AG09319 (cell line): ENCODE measurements at places on chromosomes 5 and 9.

- DNase-seq = no peak
Measured at GRCh38 chr9:115969096-115969495, 184.5 kb upstream of the PAPPA start.

GRCh38 chr5:77006124-77006523 lies 24.1 kb upstream of the AGGF1 start:
- DNase-seq = no peak

DNA sequence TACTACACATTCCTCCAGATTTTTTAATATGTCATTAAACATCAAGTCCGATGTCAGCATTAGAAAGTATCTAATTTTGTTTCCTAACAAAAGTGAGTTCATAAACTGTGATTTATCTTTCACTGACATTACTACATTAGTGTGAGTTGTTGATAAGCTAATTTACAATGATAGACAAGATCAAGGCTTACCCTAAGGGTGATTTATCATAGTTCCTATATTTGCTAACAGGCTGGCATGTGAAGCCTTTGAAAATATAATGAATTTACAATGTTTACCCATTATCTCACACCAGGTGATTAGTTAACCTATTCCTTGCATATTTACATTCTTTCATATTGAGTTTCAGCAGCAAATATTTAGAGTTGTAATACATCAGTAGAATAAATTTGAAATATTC lies 1096.9 kb upstream of the NUDT12 start:
- no peak for DNase-seq

DNA sequence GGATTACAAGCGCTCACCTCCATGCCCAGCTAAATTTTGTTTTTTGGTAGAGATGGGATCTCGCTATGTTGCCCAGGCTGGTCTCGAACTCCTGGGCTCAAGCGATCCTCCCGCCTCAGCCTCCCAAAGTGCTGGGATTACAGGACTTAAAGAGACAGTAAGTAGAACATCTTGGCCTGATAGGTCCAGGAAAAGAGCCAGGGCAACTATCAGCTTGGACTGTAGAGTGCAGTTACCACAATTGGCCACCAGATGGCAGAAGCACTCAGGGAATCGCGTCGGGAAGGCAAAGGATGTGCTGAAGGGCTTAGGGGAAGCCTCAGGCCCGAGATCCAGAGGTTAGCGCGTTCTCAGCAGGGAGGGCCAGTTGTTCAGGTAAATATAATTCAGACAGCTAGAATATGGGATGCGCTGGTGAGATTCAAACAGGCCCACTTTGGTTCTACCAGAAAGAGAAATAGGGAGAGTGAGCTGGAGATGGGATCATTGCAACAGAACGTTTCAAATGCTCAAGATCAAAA lies 21.5 kb downstream of the C9orf57 start:
- peak; percentile 39 for DNase-seq

DNA sequence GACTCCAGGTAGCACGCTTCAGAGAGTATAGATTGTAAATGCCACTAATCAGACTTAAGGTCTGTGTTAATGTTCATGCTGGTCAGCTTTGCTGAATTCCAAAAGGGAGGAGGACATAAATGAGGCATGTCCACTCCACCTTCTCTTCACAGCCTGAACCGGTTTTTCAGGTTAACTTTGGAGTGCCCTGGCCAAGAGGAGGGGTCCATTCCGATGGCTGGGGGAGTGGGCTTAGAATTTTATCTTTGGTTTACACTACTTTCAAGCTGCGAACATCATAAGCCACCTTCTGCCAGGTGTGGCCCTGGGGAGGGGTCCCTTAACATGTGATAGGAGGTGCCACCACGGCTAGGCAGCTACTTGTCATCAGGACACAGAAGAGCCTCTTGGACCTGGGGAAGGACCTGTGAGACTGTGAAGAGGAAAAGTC lies 24.2 kb downstream of the ABO start:
- no peak for DNase-seq

DNA sequence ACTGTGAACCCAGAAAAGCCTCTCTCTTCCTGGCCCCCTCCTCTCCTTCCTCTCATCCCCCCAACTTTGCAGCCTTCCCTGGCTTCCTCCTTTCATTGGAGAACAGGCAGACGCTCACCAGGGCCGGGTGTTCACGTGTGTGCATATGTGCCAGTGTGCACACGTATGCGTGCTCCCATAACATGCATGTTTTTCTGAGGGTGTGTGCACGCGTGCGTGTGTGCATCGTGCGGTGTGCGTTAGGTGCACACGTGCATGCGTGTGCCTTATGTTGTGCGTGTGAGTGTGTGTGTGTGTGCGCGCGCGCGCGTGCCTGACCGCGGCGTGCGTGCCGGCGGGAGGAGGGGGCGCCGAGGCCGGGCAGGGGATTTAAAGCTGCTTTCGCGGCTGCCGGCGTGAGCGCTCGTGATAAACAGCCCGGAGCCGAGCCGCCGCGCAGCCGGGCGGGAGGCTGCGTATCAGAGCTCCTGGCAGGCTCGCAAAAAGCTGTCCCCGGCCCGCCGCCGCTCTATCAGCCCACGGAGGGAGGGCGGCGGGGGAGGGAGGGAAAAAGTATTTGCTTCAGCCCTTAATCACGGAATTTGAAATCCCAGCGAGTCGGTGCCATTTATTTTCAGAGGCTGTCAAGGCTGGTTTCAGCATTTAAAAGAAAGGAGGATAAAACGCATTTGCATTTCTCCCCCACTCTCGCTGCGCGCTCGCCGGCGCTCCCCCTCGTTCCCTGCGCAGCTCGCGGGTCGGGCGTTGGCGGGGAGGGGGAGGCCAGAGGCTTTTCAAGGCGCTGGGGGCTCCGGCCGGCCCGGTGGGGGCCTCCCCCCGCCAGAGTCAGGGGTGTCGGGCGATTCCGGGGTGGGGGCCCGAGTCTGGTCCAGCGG lies 183.9 kb downstream of the C9orf50 start:
- DNase-seq = no peak

DNA sequence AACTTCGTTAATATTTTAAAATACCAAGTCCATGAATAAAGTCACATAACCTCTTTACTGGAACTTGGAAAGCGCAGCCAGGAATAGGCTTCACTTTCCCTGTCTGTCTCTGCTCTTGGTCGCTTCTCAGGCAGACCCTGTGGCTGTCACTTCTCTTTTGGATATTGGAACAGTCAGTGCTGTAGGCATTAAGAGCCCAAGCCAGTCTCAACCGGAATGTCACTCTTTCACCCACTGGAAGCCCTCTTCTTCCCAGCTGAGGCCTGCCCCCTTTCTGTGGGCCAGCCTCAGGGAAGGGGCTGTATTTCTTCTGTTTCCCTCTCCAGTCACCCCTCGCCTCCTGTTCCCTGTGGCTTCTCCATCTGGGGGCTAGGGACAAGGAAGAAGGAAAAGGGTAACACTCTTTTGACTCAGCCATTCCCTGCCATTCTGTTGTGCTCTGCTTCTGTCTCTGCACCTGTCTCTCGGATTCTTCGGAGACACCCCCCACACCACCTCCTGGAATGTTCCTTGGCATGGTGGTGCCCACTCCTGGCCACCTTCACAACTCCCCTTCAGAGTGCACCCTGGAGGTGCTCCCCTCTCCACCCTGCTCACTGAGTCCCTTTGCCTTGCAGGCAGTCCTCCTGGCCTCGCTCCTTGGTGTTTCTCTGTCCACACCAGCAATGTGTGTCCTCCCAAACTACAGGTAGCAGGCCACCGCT lies 103.4 kb downstream of the TRIO start:
- no peak for DNase-seq

GRCh38 chr9:94068257-94068656 lies 16.0 kb upstream of the PTPDC1 start:
- no peak for DNase-seq
